ENCODE measurements at places on chromosomes 4 and X.

GRCh38 chr4:153501578-153501977 is 35.4 kb downstream of the TMEM131L start:
- DNase-seq, result no peak

DNA sequence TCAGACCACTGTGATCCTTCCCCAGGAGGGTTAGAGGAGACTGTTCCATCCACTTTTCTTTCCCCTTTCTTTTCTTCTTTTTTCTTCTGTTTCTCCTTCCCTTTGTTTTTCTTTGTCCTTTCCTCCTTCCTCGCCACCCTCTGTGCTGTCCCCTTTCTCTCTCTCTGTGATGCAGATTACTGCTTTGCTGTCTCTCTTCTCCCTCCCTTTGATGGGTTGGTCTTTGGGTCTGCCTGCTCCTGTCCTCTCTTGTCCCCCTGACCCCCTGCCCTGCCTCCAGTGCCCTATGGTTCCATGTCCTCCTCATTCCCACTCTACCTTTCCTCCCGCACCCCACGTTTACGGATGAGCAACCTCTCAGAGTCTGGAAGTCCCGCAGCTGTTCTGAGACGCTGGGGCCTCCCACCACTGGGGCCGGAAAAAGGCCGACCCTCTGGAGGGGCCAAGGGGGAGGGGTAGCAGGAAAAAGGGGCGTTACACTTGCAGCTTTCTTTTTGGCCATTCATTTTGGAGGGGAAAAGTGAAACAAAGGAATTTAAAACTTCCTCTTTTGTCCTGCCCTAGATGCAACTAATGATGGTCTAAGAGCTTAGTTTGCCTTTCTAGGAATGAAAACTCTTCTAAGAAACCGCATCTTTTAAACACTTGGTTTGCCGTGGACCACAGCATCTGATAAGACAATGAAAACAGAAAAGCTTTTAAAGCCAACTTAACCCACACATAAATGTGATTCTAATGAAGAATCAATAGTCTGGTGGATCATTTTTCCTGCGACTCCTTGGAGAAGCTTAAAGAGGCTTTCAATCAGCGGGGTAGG is 24.5 kb upstream of the TSR2 start:
- DNase-seq, result no peak

DNA sequence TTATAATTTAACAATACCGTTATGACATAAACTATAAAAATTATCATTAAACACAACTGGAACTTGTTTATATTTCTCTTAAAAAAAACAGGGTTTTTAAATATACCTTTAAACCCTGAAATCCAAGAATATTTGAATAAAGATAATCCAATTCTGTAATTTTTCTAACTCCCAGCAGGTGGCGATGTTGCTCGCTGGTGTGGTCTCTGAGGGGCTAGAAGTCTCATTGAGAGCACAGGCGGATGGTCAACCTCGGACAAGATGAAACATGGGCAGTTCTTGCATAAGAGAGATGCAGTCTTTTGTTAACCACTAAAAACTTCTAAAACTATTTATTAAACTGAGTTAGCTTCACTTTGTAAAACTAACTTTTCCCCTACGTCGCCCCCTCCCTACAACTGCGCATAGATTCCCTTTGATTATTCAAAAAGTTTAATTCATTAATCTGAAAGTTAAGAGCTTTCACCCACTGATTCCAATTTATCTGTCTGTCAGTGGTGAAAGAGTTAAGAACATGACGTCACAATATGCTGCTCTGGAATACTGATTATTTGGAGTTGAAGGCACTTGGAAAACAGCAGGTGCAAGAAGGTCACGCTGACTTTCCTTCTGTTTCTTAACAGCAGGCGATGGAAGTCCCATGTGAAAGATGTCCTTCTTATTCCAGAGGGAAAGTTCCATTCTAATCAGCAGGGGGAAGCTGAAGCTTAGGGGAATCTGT is 29.5 kb downstream of the DMP1 start:
- DNase-seq, result peak; percentile 15

DNA sequence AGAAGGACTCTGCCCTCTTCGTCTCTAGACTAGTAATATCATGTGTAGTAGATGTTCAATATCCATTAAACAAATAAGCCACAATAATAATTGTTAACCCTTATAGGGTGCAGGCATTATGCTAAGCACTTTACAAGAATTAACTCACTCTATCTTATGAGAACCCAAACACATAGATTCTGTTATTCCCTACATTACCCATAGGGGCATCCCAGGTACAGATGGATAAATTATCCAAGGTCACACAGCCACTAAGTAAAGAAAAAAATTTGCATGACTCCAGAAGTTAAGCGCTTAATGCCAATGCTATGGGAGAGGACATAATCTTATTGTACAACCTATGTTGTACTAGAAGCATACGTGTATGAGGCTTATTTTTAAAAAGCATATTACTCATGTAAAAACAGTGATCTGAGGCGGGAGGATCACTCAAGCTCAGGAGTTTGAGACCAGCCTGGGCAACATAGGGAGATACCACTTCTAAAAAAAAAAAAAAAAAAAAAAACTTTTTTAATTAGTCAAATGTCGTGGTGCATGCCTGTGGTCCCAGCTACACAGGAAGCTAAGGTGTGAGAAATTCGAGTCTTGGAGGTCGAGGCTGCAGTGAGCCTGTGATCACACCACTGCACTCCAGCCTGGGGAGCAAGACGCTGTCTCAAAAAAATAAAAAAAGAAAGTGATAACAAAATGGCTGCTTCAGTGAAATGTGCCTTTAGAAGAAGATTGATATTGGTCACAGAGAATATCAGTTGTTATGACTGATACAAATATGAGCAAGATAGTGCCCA is 13.6 kb downstream of the LDB2 start:
- DNase-seq, result peak; percentile 14

DNA sequence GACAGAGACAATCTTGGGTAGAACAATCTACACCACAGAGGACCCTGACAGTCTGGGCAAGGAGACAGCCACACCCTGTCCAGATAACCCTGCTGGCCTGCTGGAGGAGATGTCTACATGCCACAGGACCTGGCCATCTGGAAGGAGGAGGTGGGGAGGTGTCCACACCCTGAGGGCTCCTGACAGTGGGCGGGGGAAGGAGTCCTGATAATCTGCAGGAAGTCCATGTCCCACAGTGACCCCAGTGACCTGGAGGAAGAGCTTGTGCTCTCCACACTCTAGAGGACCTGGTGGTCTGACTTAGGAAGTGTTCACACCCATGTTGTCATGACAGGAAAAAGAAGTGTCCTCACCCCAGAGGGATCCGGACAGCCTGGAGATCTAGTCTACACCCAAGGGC is 5.5 kb downstream of the SUV39H1 start:
- no peak for DNase-seq

- no peak for DNase-seq
Observed at GRCh38 chr4:126604268-126604867, 1028.4 kb upstream of the INTU start.

DNA sequence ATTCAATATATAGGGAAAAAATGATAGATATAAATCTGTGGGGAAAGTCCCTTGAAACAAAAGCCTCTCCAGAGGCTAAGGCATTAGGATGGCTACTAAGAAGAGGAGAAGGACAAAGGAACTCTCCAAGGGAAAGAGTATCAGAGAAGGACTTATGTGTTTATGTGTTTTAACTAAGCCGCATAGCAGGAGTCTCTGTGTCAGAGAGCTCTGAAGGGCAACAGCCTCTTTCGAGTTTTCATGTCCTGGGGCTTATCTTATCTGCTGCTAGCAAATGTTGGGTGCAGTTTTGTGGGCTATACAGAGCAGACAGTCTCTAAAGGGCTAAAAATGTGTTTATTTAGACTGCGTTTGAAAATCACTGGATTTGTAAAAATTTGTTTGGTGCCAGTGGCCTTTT is 1145.6 kb upstream of the DIAPH2 start:
- no peak for DNase-seq

- DNase-seq, result no peak
Observed at GRCh38 chr4:87489678-87490077, 39.5 kb downstream of the SPARCL1 start.
